ENCODE measurements at places on chromosomes 16 and 17. TPM values are rescaled to one million over a fixed set of nuclear protein-coding genes. Genes with fewer than 3 reads are reported as not detected.

The GSDMA gene
- total RNA-seq, result not detected

The GLP2R gene
- 0.08 TPM for total RNA-seq

The IRX6 gene
- not detected for total RNA-seq

The BRIP1 gene
- total RNA-seq, result 9.4 TPM

The P2RX5 gene
- total RNA-seq, result 14.9 TPM

The HAS3 gene
- total RNA-seq, result 6.9 TPM

The AXIN2 gene
- total RNA-seq, result 2.4 TPM

The TEX19 gene
- total RNA-seq, result 0.21 TPM

The VAT1L gene
- not detected for total RNA-seq

The RASD1 gene
- 1.7 TPM for total RNA-seq

The ADAD2 gene
- total RNA-seq, result not detected

The APOH gene
- 1.2 TPM for total RNA-seq

The TP53TG3E gene
- total RNA-seq, result not detected

The C16orf92 gene
- not detected for total RNA-seq

The MAPT gene
- total RNA-seq, result 0.59 TPM

The PSMC3IP gene
- total RNA-seq, result 19.2 TPM

The KRT13 gene
- 0.36 TPM for total RNA-seq

The HASPIN gene
- total RNA-seq, result 10.6 TPM

The KIFC3 gene
- total RNA-seq, result 51.5 TPM

The HS3ST3B1 gene
- total RNA-seq, result 0.59 TPM

The CRISPLD2 gene
- total RNA-seq, result 12.9 TPM

The JPT2 gene
- 200 TPM for total RNA-seq

The GRAP gene
- 0.21 TPM for total RNA-seq

The IRX3 gene
- 7.0 TPM for total RNA-seq

The CHD9 gene
- total RNA-seq, result 25.4 TPM

The FOXL1 gene
- total RNA-seq, result 9.3 TPM

The HBM gene
- total RNA-seq, result not detected

The MYL11 gene
- total RNA-seq, result not detected

The NDRG4 gene
- 5.1 TPM for total RNA-seq

The ITGB4 gene
- total RNA-seq, result 100 TPM

The TMEM114 gene
- total RNA-seq, result not detected

The CCL23 gene
- not detected for total RNA-seq

The LITAFD gene
- total RNA-seq, result not detected

The KRTAP4-1 gene
- total RNA-seq, result not detected

The KCNH4 gene
- 1.5 TPM for total RNA-seq

The THUMPD1 gene
- total RNA-seq, result 36.2 TPM

The ACSM5 gene
- total RNA-seq, result 0.21 TPM

The UMOD gene
- not detected for total RNA-seq

The AGRP gene
- not detected for total RNA-seq

The NIP7 gene
- 35.3 TPM for total RNA-seq

The HOXB7 gene
- 44.0 TPM for total RNA-seq

The PLA2G10 gene
- 0.23 TPM for total RNA-seq

The RAC3 gene
- total RNA-seq, result 39.4 TPM

The PMP22 gene
- total RNA-seq, result 6.0 TPM

The CCL2 gene
- total RNA-seq, result 513 TPM

The LRRC37A2 gene
- total RNA-seq, result 8.1 TPM

The CNTD1 gene
- total RNA-seq, result 0.13 TPM

The SYCE1L gene
- 4.5 TPM for total RNA-seq

The CCDC40 gene
- 18.0 TPM for total RNA-seq

The PRSS8 gene
- total RNA-seq, result 0.15 TPM

The CDRT15L2 gene
- not detected for total RNA-seq

The BANP gene
- 22.6 TPM for total RNA-seq

The MMP28 gene
- 1.6 TPM for total RNA-seq

The SMIM22 gene
- not detected for total RNA-seq

The PGP gene
- 48.7 TPM for total RNA-seq

The SLX4 gene
- 15.5 TPM for total RNA-seq

The COASY gene
- total RNA-seq, result 76.7 TPM

All from Panc1 (cell line).